ENCODE measurements at places on chromosomes 6 and 20.

DNA sequence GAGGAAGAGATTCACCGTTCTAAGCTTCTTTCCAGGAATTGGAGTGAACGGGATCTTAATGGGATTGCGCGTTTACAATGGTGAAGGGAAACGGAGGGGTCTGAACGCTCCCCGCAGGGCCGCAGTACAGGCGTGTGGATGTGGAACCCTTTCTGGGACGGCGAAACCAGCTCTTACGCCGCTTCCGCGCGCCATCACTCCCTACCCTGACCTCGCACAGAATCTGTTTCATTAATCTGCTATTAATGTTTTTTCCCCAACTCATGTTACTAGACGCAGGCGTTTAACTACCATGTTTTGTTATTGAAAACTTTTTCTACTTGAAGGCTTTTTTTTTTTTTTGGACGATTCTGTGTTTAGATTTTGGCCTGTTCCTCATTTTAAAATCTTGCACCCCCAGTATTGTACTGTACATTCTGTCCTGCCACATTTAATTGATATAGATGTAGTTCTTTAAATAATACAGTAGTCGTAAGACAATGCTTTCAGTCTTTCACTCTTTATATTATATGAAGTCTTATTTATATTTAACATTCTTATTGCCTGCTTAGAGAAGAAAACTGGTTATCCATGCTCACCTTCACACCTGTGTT is 696 bp upstream of the SUPT3H start:
- no peak for DNase-seq

DNA sequence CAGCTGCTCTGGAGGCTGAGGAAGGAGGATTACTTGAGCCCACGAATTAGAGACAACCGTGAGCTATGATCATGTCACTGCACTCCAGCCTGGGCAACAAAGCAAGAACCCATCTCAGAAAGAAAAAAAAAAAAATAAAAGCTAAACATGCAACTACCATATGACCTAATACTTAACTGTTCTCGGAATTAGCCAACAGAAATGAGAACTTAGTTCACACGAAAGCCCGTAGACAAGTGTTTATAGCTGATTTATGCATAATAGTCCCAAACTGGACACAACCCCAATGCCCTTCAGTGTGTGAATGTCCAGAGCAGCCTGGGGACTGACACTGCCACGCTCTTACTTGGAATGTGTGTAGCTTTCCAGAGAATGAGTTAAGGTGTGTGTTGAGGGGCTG is 211.5 kb upstream of the PROKR2 start:
- no peak for DNase-seq

- peak; percentile 100 for DNase-seq
These were observed 268.4 kb upstream of the IRAK1BP1 start for GRCh38 chr6:78598966-78599365.

- DNase-seq = no peak
These were observed 68.1 kb downstream of the BMP2 start for GRCh38 chr20:6835609-6836008.

GRCh38 chr6:36817847-36818246 is 21.4 kb downstream of the CPNE5 start:
- no peak for DNase-seq

DNA sequence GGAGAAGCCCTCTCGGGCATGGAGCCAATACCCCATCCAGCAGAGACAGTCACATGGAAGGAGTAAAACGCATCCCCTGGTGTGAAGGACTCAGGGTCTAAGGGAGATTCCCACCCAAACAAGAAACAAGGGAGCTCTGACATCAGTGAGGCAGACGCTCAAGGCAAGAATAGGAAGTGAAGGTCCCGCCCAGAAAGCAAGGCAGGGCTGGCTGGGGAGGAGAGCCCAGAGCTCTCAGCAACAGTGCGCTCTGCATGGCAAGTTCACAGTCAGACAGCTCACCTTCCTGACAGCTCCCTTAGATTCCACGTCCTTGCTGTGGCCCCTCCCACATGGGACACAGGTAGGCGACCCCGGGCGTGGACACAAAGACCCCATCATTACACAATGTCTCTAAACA is 85.6 kb downstream of the TTLL2 start:
- no peak for DNase-seq

GRCh38 chr20:49859807-49860206 is 47.2 kb downstream of the SLC9A8 start:
- DNase-seq = no peak

- peak; percentile 66 for DNase-seq
These were observed 44.9 kb downstream of the TNFRSF21 start for GRCh38 chr6:47264775-47265184.

GRCh38 chr20:63490416-63490815 is 8.5 kb downstream of the EEF1A2 start:
- no peak for DNase-seq

DNA sequence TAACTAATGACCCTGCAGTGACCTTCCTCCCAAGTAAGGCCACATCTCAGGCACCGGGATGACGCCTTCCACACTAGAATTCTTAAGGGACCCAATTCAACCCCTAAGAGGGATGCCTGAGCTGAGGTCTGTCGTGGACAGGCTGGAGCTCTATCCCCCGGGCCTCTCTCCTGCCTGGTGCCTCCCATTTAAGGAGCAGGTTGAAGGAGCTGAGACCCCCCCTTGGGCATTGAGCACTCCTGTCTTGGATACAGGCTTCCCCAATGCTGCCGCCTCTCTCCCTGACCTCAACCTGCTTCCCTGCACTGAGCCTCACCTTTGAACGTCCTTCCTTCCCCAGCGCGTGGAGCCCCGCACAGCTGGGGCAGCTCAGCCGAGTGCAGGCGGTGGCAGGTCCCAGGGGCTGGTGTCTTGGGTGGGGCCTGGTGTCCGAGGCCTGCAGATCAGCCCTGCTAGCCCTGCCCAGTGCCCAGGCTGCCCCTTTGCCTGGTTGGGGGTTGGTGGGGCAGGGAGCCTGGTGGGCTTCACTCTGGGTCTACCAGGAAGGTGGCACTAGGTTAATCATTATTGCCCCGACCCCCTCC is 19.9 kb upstream of the BHLHE23 start:
- DNase-seq = no peak

- no peak for DNase-seq
These were observed 10.9 kb downstream of the C6orf132 start for GRCh38 chr6:42131531-42131930.

GRCh38 chr6:166656230-166657151 is 29.4 kb upstream of the RPS6KA2 start:
- DNase-seq = no peak

DNA sequence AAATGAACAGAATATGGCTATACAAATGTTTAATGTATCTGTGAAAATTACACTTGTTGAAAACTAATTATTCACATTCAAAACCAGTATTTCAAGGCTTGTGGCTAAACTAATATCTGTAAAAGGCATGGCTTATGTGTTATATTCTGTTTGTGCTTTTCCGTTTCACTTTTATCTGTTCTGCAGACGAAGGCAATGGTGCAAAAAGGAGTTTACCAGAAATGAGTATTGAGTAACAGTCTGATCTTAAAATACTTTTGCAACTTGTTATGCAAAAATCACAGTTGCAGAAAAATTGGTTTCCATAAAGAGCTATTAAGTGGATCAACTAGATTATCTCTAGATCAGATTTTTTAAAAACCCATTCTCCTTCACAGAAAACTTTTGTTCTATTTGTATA is 9.4 kb upstream of the STX11 start:
- no peak for DNase-seq

GRCh38 chr6:111990214-111990613 is 63.7 kb upstream of the CCN6 start:
- no peak for DNase-seq

GRCh38 chr6:73519926-73520687 is 725 bp downstream of the EEF1A1 start:
- no peak for DNase-seq

DNA sequence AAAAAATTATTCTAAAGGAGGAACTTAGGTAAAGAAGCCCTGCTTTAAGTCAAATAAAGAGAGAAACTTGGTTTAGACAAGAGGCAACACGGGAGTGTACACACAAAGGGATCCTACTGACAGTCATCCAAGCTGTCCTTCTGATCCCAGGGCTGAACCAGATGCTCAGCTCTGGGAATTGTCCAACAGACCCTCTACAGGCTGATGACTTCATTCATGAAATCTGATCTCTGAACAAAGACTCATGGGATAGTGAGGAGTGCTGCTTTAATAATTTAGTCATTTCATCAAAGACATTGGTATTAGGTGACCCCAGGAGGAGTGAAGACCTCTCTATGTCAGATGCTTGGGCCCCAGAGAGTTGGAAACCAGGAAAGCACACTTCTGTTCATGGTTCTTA is 65.6 kb upstream of the ARMH2 start:
- no peak for DNase-seq

Measured in glomerular endothelial cell (primary cell).